ENCODE measurements at places on chromosomes 7 and 10.

- DNase-seq, result no peak
These were observed 157.0 kb downstream of the PTPN20 start for GRCh38 chr10:47067949-47068940.

DNA sequence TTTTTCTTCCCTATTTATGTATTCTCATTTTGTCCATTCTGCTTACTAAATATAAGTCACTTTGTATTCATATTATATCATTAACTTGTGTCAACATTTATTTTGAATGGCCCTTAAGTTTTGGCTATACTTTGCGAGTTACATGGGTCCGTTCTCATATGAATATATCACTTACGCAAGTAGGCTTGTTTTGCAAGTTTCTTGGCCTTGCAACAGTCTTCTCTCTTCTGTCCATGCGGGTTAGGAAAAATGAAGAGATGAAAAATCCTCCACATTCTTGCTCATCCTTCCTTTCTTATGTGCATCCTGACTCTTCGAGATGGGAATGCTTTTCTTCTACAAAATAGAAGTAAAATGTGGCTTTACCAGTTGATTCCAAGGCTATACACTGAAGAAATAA is 82.8 kb downstream of the GPR158 start:
- no peak for DNase-seq

- DNase-seq, result no peak
These were observed 337.8 kb downstream of the ADARB2 start for GRCh38 chr10:1399431-1400100.

DNA sequence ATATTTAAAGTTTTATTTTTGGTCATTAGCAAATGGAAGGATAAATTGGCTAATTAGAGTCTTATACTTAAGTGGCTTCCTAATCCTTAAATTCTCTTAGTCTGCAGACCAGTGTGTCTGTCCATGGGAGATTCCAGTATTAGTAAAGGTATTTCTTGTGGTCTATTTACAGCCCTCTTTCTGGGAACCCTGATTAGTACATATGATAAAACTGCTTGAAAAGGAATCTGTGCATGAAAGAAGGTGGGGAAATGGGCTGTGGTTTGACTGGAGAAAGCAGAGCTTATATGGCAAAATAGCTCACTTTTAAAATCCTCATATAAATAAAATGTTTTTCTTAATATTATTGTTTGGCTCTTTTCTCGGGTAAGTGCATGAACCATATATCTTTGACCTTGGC is 124.5 kb upstream of the RHOBTB1 start:
- no peak for DNase-seq

- DNase-seq, result no peak
These were observed 111.5 kb downstream of the CCNY start for GRCh38 chr10:35447693-35448407.

DNA sequence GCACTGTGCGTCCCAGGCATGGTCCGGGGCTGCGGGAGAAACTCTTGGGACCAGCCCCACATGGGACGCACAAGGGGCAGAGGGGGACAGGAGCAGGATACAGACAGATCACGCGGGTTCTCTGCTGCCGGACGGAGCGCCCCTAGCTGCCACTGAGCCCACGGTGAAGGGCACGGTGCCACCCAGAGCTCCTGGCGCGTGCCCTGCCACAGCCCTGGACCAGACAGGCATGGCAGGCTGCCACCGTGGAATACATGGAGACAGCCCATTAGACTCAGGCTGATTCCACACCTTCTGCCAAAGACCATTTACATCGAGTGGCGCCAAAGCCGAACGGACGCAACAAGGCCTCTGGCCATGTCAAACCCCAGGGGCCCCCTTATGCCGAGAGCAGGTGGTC is 90.4 kb downstream of the MAD1L1 start:
- no peak for DNase-seq

DNA sequence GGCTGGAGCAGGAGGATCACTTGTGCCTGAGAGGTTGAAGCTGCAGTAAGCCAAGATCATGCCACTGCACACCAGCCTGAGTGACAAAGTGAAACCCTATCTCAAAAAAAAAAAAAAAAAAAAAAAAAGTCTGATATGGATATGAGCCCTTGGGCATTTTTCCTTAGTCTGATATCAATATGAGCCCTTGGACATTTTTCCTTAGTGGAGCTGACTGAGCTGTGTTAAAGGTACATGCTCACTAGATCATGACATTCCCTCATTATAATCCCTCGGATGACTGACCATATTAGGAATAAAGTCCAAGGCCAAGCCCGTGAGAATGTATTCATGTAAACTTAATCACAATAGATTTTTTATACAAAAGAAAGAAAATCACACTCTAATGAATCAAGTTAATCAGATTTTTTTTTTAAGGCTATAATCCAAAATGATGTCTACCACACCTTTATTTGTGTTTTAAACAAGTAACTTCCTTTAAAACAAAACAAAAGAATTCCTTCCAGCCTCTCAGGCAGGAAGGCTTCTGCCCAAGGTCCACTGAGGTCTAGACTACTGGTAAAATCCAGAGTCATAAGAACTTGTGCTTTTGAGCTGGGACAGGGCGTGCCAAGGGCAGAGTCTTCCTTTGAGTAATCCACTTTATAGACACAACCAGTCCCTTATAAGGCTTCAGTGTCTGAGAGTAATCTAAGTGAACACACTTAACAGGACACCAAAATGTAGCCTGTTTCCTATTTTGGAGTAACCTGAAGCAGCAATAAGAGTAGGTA is 5.5 kb downstream of the PPA1 start:
- no peak for DNase-seq

GRCh38 chr10:87545783-87546182 is 41.1 kb downstream of the MINPP1 start:
- no peak for DNase-seq

DNA sequence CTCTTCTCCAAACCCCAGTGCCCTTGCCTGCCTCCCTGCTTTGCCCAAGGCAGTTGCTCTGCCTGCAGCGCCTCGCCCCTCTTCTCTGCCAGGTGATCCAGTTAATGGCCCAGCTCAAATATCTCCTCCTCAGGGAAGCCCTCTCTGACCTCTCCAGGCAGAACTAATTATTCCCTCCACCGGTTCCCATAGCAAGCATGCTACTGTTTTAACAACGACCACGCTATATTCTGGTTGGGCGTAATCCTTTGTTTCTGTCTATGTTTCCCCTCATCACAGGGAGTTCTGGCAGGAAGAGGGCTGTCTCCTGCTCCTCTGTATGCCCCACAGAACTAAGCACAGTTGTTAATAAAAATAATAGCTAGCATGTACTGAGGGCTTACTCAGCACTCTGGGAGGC is 36.8 kb upstream of the R3HCC1L start:
- DNase-seq, result no peak

DNA sequence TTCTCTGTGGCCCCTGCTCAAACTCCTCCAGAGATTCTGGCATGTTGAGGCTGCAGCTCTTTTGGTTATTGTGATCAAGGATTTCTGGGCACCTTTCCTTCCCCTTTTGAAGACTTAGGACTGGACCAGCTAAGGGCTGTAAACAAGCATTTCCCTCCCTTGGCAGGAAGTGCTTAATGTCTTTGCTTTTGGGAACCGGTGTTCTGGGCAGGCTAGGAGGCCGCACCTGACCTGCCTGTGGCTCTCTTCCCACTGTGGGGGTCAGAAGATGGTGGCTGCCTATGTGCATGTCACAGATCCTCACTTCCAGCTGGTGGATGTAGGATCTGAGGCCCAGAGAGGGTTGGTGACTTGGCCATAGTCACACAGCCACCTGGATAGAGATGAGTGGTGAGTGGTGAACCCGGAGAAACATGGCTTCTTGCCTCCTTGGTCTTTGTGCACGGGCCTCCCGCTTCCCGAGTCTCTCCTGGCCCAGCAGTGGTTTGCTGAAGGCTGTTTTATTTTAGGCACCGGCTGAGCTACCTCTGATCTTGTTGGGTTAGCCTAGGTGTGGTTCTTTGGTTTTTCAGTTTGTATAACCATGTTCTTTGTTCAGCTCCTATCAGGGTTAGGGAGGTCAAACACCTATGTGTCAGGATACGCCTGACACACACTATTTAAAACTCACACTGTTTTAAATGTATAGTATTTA is 82.0 kb downstream of the GRK5 start:
- no peak for DNase-seq
